ENCODE measurements at places on chromosomes 12 and 14.

- DNase-seq, result no peak
These were observed 22.8 kb upstream of the GALNT16 start for GRCh38 chr14:69237142-69237541.

DNA sequence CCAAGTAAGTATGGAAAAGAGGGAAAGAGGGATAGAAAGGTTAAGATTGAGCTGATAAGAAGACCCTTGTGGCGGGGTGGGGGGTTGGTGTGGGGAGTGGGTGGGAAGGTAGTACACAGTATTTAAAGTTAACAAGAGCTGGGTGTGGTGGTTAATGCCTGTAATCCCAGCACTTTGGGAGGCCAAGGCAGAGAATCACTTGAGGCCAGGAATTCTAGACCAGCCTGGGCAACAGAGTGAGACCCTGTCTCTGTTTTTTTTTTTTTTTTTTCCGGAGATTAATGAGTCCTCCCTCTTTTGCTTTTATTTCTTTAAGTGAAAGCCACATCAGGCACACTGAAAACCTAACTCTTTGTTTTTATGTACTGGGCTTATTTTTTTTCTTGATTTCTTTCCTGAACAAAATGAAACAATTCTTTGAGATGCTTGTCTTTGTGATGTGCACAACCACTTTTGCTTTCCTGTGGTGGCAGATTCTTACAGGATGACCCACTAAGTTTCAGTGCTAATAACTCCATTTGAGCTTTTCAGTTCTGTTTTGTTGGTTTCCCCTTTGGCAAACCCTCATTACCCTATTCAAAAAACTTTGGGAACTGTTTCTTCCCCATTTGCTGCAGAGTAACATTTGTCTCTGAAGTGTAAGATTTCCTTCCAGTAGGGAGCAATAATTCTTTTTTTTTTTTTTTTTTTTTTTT is 54.8 kb downstream of the WNK1 start:
- DNase-seq, result no peak

- DNase-seq, result no peak
These were observed 34.3 kb upstream of the LMNTD1 start for GRCh38 chr12:25587346-25587745.

GRCh38 chr12:6644257-6644596 is 3.0 kb downstream of the ACRBP start:
- no peak for DNase-seq

DNA sequence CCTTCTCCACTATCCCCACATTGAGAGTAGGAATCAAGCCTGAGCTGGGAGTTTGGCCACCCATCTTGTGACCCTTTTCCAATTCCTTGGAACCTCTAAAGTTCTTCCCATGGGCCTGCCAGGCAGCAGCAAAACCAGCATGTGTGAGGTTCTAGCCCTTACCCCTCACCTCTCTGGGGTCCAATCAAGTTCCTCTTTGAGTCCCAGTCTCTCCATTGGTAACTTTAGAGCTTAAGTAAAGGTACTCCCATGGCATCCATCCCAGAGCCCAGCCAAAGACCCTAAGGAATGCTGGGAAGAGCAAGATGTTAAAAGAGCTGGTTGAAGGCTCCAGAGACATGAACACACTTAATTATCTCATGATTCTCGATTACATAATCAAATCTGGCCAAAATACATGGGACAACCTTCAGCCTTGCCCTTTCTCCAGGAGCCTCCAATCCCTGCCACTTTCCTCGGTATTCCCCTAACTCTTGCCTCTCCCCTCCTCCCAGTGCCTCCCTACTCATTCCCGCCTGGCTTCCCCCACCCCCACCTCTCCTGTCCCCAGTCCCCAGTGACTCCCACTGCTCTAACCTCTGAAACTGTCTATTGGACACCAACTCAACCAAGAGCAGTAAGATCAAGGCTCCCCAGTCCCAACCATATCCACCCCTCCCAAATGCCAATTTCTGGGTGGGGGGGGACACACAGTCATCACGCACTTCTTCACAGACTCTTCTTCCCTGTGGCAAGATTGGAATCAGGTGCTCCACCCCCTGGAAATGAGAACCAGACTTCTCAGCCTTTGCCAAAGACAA is 4.8 kb upstream of the TNS2 start:
- DNase-seq, result no peak

DNA sequence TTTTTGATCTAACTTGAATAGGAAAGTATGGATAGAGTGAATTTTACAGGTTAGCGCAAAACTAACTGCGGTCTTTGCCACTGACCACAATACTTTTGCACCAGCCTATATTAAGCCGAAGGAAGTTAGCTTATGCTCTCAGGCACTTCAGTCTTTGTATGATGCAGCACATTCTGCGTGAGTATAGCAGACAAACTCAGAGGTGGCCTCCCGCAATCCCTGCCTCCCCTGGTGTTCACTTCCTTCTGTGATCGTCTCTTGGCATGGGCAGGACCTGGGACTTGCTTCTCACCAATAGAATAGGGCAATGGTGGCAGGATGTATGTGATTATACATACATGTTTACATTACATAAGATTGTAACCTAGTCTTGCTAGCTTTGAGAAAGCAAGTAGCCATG is 10.3 kb upstream of the SLC6A13 start:
- no peak for DNase-seq

DNA sequence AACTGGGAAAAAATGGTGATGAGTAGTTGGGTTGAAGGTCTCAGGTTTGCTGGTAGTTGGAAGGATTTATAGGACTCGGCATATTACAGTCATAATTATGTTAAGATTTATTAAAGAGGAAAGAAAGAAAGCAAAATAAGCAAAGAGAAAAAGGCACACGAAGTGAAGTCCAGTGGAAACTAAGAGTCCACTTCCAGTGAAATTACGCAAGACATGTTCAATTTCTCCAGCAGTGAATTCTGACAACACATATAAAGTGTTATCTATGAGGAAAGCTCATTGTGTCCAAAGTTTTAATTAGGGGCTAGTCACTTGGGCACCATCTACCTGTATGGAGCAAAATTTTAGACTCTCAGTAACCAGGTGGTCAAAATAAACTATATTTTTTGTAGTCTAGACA is 143.3 kb downstream of the CEP128 start:
- no peak for DNase-seq

DNA sequence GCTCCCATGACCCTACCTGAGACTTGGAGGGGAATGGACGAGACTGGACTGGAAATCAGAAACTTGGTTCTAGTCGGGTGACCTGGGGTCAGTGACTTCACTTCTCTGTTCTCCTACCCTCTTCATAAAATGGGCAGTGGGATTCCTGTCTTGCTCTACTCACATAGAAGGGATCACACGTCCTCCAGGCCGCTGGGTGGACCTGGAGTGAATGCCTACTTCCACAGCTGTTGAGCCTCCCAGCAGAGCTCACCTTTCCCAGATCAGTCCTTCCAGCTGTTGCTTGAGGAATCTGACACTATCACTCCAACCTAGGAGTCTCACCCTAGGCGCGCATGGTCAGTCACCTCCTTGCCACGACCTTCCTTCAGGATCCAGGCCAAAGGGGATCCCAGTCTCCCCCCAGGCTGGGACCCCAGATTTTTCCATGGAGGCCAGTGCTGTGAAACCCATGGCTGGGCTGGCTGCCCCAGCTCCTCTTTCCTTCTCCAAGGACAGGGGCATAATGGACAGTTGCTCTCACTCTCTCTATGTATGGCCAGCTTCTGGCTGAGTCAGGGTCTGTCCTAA is 637 bp downstream of the ACVRL1 start:
- DNase-seq, result no peak

DNA sequence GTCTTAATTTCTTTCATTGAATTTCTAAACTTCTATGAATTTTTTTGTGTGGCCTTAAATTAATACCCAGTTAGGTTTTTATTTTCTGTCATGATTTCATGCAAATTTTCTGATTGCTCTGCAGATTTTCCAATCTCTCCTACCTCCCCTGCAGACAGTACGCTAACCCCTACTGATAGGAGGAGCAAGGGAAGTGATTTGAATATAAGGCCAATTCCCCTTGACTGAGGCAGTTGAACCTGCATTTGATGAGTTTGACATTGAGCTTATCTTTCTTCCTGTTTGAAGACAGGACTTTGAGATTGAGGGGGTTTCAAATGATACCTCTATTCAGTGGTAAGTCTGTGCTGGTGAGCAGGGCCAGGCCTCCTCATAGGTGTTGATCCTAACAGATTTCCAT is 74.6 kb downstream of the SNAPC1 start:
- no peak for DNase-seq

DNA sequence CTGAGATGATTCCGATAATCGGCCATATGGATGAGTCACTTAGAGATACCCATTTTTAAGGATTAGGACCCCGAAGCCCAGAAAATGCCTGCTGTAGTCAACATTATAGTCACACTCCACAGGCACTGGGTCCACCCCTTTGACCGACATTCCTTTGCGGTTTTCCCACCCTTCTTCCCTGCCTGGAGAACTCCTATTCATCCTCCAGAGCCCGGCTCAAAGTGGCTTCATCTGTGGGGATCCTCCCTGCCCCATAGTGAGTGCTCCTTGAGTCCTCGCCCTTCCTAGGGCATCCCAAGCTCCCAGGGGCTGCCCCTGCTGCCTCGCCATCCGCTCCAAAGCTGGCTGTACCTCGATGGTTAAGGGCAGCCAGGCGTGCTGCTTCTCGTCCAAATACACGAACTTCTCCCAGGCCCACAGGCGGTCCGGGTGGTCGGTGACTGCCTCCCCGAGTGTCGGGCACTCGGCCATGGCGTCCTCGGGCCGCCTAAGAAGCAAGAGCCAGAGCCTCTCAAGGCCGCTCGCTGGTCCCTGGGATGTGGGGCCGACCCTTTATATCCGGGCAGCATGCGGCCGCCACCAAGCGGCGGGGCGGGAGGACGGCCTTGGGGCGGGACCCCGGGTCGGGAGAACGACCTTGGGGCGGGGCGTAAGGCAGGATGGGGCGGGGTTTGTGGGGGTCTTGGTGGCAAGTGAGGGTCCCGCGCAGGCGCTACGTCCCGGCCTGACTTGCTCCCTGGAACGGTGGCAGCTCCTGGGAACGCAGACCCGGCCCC is at the start of gene TCL1A:
TCL1A (minus strand) TSS at position 530 of the 776 bp plus-strand sequence; CDS start at position 471, 59 bp downstream.
- DNase-seq, result no peak

GRCh38 chr12:67302162-67302561 is 33.0 kb downstream of the CAND1 start:
- no peak for DNase-seq

DNA sequence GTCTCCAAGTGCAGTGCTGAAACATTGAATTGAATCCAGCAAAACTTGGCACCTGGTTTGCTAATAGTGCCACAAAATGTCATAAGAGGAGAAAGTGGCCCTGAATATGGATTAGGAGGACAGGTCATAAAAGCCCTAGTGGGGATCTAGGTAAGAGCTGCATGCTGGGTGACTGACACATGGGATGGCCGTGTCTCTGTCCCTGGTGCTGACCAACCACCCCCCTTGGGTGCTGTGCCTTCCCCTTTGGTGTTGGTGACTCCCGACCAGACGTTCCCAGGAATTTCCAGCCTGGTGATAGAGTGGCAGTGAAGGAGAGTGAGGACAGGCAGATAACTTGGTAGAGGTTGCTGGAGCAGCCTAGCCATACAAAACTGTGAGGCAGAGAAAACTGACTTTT is 142.8 kb downstream of the VRK1 start:
- DNase-seq, result no peak

- DNase-seq, result no peak
These were observed 330.5 kb downstream of the BCL11B start for GRCh38 chr14:98941481-98941880.

GRCh38 chr14:55976655-55977054 is 141.6 kb upstream of the PELI2 start:
- DNase-seq, result peak; percentile 98

DNA sequence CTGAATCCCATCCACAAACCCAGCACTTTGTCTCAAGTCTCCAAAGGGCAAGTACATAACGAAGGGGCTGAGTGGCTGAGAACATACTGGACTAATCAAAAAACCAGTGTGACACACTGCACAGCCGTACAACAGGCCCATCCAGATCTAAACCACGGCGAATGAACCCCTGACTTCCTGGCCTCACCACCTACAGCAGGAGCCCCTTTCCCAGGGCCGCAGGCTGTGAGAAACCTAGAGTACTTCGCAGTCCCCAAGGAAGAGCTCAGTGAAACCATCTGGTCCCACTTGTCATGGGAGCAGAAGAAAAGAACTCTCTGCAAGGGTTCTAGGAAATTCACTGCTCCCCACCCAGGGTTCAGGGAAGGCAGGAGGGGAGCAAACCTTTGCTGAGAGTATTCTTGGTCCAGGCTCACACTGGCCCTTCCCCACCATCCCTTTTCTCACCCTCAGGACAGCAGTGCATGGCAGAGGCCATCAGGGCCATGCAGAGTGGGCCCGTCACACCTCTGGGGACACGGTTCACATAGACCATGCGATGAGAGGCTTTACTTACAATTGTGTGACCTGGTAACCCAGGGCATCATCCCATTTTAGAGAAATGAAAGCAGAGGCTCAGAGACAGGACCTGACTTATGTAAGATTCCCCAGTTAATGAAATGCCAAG is 192.8 kb downstream of the BCL11B start:
- no peak for DNase-seq

GRCh38 chr12:106049546-106049945 is 89.2 kb downstream of the NUAK1 start:
- DNase-seq, result no peak

GRCh38 chr12:122199484-122200355 is 3.8 kb upstream of the B3GNT4 start:
- no peak for DNase-seq

GRCh38 chr14:45083617-45083975 is 320 bp upstream of the PRPF39 start:
- no peak for DNase-seq

DNA sequence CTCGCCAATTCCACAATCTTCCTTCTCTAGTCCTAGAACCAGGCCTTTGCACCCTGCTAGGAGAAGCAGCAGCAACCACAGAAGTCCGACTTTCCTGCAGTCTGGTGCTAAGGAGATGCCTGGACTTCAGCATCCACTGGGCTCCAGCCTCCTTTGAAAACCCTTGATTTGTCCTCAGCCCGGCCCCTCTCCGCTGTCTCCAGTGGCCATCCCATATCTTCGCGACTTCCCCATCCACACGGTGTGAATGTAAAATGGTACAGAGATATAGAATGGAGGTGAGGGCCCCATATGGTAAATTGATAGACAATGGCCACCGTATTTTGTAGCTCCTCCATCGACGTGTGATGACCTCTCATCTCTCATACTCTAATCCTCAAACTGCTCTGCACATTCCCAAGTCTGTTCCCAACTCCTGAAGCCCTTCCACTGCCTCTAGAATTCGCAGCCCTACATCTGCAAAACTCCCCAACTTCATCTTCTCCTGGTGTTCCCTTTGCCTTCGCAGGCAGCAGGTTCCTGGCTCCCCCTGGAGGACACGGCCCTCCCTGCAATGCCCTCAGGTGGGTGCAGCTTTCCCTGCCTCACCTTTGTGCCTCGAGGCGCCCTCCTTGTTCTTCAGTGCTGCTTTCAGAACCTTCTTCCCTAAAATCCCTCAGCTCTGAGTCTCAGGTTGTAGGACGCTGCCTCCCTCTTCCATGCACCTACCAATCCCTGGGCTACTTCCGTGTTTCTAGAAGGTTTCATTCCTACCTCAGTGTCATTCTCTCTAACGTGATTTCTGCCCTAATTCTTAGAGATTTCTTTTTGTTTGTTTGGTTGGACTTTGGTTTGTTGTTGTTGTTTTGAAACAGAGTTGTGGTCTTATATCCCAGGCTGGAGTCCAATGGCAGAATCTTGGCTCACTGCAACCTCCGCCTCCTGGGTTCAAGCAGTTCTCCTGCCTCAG is 36.7 kb downstream of the TMBIM6 start:
- DNase-seq, result peak; percentile 6

- DNase-seq, result no peak
These were observed 465.1 kb downstream of the FUT8 start for GRCh38 chr14:65877624-65878023.

GRCh38 chr14:92884410-92884809 is 38.5 kb upstream of the CHGA start:
- DNase-seq, result no peak

- no peak for DNase-seq
These were observed 25.1 kb downstream of the TESPA1 start for GRCh38 chr12:54959291-54960018.

GRCh38 chr12:42887657-42888056 is 298.1 kb upstream of the PRICKLE1 start:
- no peak for DNase-seq

All from NCI-H526 treated with DMSO at 0.1 percent for 48 hours (cell line).